ENCODE measurements at places on chromosomes 12 and 14.

DNA sequence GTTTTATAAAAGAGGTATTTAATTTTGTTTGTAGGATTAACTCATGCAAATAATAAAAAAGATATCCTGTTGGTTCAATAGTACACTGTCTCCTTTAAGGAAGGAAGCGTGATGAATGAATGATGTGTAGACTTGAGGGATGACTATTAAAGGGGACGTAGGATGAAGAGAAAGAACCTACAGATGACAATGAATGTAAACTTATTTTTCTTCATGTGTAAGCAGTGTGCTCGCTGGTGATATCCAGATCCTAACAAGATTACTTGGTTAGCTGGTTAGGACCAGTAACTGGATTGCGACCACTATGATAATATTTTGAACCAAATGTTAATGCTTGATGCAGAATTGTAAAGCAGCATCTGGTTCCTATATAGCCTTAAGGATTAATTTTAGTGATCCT is 2.6 kb downstream of the ARF6 start:
- no peak for DNase-seq

DNA sequence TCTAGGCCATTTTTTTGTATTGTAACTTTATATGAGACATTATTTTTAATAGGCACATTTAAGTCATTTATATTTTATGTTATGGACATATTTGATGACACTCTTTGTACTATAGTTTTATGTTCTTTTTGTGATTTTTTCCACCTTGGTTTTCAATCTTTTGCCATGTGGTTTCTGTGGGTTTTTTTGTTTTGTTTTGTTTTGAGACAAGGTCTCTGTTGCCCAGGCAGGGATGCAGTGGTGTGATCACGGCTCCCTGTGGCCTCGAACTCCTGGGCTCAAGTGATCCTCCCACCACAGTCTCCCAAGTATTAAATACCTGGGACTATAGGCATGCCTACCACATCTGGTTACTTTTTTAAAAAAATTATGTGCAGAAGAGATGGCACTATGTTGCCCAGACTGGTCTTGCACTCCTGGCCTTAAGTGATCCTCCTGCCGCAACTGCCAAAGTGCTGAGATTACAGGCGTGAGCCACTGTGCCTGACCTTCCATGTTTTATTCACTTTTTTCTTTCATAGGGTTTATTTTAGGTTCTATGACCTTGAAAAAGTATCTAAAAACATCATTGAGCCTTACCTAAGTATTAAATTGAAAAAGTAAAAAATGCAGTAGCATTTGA is 16.3 kb downstream of the MSRB3 start:
- DNase-seq, result no peak

GRCh38 chr14:65251213-65251612 is 148.9 kb upstream of the MAX start:
- no peak for DNase-seq

DNA sequence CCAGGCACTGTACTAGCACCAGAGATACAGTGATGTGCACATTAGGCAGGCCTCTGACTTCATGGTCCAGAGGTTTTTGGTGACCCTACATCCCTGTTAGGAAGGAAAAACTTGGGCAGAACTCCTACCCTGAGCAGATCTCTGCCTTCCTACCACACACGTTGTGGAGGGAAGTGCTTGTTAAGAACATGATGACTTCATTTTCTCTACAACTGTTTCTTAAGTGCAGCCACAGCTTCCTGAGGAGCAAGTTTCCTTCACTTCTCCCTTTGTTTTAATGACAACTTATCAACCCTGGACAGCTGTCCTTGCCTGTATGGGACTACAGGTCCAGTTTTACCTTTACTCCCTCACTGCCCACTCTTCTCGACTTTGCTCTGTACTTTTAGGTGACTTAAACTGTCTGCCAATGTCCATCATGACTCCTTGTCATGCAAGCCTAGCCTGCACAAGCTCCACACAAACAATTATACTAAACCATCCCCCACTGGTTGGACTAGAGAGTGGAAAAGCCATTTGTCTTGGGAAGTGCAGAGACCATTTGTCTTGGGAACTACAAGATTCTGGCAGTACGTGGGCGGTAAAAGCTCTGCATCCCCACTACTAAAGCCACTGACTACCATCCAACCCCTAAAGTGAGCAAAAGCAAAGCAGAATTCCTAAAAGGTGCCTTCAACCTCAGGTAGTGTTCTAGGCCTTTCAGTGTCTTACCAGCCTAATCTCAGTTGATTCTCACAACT is 359.8 kb downstream of the EGLN3 start:
- DNase-seq, result no peak
